Cortex of kidney (tissue), 1 donor: ENCODE measurements at places on chromosomes 2 and 18.

DNA sequence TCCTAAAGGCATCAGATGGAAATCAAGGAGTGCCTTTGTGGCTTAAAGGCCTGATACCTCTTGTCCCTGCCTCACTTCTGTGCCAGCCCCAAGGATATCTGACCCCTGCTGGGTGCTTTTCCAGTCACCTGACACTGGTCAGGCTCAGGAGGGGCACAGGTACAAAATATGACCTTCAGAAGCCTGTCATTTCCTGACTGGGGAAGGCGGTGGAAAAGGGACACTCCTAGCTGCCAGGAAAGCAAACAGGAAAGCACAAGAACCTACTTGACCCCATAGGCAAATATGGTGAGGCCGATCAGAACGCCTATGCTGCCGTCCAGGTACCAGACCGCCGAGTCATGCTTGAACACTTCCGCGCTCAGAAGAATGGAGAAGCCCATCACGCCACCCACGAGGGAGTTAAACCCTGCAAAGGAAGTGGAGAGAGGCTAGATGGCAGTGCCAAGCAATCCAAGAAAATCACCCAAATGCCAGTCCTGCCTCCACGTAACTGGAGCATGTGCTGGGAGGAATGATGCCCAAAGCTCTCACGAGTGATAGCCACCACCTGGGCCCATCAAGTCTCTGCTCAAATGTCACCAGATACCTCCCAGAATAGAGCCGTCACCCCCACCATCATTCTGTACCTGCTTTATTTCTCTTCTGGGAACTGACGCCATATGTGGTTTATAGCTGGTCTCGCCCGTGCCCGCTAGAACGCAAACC, 204.0 kb downstream of the MGAT5 start:
- no peak for DNase-seq

- no peak for DNase-seq
Observed at GRCh38 chr2:84878896-84879583, 1.8 kb downstream of the TRABD2A start.

GRCh38 chr2:196473617-196474016, 165.9 kb upstream of the CCDC150 start:
- DNase-seq, result no peak

DNA sequence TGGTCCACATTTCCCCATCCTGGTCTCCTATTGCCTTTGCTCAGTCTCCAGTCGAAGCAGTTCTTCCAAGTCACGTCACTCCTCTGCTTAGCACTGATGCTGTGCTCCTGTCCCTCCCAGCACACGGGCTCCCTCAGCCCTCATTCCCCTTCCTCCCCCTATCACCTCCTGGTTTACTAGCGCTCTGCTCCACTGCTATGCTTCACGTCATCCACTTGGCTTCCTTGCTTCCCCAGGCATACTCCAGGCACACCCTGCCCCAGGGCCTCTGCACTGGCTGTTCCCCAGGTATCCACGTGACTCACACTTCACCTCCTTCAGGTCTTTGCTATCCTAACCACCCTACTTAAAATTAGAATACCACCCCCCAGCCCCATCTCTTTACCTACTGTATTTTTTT, 269.3 kb downstream of the GLI2 start:
- DNase-seq, result no peak

DNA sequence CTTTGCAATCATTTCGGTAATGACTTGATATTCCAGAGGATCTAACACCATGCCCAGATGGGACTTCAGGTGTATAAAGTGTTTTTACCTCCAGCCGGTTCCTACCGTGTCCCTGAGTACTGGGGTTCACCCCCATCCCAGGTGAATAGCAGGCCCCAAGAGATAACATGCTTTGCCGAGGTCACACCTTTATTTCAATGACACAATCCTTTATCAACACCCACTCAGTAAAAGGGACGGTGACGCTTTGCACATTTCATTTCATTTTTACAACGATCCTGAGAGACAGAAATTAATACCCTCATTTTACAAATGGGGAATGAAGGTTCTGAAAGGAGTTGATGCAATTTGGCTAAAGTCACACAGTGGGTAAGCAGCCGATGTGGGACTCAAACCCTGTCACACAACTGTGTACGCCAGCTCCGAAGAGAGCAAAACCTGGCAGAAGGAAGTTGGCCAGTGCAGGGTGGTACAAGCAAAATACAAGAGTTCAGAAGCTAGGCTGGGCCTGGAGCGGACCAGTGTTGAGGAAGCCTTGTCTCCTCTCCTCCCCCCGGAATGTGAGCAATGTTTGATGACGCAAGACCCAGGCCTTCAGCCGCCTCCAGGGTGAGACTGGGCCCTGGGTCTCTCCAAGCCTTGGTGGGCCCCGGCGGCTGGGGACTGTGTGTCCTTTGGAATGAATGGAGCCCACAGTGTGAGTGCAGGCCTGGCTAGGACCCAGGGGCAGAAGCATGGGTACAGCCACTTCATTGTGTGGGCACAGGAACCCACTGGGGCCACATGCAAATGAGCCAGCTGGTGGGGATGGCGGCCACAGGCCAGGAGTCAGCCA, 139.6 kb upstream of the MYCN start:
- DNase-seq, result no peak

GRCh38 chr2:114642166-114642770, 199.8 kb downstream of the DPP10 start:
- no peak for DNase-seq
